Frontal cortex (tissue), 4 donors: ENCODE measurements at places on chromosomes 2 and 18. TPM values are rescaled to one million over a fixed set of nuclear protein-coding genes. Genes with fewer than 3 reads are reported as not detected.

DNA sequence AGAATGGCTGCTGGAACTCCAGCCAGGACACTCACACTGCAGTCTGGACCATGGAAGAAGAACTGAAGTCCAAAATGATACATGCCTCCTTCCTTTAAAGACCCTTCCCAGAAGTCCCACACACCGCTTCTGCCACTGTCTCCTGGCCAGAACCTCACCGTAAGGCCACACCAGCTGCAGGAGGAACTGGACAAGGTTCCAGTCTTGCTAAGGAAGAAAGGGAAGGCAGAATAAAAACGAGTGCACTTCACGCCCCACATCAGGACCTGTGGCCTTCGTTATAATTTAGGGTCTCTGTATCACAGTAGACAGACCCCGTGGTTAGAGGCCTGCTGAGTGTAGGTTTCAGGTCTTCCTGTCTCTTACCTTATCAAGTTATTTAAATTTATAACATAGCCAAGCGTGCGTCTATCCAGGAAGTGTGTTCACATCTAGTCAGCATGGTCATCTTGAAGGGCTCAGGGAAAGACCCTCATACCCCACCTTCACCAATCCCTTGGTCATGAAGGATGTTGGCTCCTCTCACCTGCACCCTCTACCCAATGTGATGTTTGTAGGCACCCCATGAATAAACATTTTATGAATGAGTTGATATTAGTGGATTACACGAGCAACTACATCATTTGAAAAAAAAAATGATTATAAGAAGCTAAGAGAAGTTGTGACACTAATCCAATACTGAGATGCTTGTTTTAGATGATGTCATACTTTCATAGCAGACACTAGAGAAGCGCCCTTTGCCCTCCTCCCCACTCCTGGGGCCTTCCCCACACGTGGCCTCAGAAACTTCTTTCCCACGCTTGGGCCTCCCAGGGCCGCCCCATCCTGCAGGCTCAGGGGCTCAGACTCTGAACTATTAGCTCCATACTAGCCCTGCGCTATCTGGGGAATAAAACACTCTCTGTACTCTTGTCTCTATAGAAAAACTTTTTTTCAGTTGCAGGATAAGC lies 157.6 kb downstream of the FAM210A start:
- no peak for DNase-seq

DNA sequence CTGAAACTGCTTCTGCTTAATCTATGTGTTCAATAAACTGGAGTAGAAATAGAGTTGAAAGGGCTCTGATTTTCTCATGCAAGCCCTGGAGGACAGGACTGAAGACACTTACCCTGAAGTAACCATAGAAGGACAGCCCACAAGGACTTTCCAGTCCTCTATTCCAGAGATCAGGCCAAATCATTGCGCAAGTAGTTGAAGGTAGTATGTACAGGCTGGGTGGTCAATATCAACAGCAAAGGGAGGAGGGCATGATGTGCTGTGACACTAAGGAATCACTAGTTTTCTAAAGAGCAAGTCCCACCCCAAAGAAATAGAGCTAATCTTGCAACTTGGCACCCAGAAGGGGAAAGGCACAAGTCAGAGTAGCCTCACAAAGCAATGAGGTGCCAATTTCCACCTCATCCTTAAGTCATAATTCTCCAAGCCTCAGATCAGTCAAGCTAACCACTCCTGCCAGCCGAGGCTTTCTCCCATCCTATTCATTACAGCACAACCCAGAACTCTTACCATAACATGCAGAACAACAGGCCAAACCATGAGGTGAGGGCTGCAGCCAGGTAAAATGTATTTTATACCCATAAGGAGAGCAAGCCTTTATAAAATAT lies 533.5 kb downstream of the TNS1 start:
- DNase-seq: no peak

GRCh38 chr18:58146099-58146498 lies 102.1 kb downstream of the NEDD4L start:
- no peak for DNase-seq

- DNase-seq: no peak
Observed at GRCh38 chr2:238352361-238352760, 32.0 kb downstream of the TRAF3IP1 start.

GRCh38 chr2:10530607-10531239 lies 82.6 kb upstream of the ODC1 start:
- no peak for DNase-seq

The CNDP1 gene
- total RNA-seq: under 0.01 TPM

DNA sequence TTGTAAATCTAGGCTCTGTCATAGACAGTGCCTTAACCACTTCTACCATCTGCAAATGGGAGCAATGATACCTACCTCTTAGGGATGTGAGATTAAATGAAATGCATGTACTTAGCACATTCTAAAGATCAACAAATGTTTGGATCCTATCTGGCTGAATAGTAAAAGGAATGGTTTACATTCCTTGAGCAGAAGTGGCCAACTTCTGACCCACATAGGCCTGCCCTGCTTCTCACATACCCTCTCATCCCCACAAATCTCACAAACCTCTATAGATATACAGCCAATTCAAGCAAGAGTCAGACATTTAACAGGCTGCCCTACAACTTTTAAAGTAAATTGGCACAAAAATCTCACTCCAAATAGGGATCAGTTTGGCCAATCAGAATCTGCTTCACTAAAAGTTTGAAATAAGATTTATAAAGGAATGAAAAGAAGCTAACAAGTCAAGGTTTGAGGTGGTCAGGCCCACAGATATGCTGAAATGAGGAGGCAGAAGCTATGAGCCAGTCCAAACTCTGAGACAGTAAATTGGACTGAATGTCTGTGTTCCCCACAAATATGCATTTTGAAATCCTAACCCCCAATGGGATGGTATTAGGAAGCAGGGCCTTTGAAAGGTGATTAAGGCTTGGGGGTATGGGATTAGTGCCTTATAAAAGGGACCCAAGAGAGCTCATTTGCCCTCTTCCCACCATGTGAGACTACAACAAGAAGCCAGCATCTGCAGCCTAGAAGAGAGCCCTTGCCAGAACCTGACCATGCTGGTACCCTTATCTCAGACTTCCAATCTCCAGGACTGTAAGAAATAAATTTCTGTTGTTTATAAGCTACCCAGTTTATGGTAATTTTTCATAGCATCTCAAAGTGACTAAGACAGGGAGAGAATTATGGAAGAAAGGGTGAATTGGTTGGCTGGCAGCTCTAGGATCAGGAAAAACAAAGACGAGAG lies 227.8 kb upstream of the RBMS1 start:
- DNase-seq: no peak

- DNase-seq: no peak
Observed at GRCh38 chr2:63692002-63692606, 103.3 kb downstream of the MDH1 start.

GRCh38 chr18:64650068-64650467 lies 501.2 kb upstream of the LINC00305 start:
- DNase-seq: no peak

GRCh38 chr18:62512996-62513395 lies 9.8 kb upstream of the ZCCHC2 start:
- DNase-seq: no peak

DNA sequence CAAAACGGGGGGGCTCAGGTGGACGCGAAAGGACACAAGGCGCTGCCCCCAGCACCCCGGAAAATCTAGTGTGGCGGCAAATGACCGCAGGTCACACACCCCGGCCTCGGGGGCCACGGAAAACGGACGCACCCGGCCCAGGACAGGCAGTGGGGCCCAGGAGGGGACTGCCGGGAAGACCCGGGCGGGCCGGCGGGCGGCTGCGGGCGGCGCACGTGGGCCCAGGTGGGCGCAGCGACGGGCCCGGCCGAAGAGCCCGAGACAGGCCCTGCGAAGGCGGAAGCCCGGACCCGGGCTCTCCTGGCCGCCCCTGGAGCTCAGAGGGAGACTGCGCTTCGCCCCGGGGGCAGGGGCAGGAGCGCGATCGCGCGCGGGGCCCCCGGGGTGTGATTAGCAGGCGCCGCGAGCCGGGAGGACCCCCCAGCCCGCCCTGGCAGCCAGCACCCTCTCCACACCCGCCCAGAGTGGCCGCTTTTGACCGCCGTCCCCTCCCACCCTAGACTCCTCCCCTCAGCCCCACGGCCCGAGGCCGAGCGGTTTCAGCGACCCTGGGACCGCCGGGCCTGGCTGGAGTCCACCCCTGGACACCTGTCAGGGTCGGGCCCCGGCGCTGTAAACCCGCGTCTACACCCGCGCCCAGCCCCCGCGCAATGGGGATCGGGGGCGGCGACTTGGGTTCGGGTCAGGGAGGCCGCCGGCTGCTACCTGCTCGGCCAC lies 773 bp downstream of the MBP start:
- DNase-seq: no peak

GRCh38 chr2:26801328-26801727 lies 15.5 kb downstream of the CENPA start:
- DNase-seq: no peak

DNA sequence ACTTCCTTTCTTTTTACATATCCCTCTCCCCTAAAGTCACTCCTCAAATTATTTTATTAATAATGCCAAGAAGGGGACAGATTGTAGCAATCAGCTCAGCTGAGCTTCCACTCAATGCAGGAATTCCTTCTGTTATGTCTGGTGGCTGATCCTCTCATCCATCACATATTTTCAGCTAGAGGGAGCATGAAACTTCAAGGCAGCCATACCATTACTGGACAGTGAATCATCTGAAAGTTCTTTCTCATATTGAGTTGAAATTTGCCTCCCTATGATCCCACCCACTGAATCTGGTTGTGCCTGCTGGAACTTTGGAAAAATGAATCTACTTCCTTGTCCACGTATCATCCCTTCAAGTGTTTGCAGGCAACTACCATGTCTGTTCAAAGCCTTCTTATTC lies 11.2 kb downstream of the ZNF385B start:
- no peak for DNase-seq

The TGFA gene
- total RNA-seq: 14.3 TPM

DNA sequence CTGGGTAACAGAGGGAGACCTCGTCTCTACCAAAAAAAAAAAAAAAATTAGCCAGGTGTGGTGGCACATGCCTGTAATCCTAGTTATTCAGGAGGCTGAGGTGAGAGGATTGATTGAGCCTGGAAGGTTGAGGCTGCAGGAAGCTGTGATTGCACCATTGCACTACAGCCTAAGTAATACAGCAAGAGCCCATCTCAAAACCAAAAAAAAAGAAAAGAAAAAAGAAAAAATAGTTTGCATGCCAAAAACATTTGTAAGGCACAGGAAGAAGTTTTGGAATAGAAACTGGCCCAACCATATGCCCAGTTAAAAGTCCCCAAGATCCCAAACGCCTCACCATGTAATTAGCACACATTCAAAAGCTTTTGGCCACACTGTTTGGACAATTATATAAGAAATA lies 13.4 kb upstream of the ACOXL start:
- DNase-seq: no peak

The NEU4 gene
- total RNA-seq: 1.6 TPM

The TCF23 gene
- not detected for total RNA-seq

- DNase-seq: no peak
Observed at GRCh38 chr2:47401789-47402554, 984 bp upstream of the MSH2 start.

DNA sequence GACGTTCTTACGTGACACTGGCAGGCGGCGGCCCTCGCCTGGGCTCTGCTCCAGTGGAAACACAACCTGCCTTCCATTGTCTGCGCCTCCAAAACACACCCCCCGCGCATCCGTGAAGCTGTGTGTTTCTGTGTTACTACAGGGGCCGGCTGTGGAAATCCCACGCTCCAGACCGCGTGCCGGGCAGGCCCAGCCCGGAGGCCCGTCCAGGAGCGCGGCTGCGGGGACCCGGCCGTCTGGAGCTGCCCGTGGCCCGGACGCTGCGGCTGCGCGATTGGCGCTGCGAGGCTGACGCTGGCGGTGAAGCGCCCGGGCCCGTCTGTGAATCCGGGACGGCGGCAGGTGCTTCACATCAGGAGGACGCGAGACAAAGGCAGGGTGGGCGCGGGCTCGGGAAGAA lies 670.3 kb upstream of the SALL3 start:
- DNase-seq: no peak

The DNAJC5G gene
- total RNA-seq: not detected

The THOC1 gene
- 65.6 TPM for total RNA-seq

The POTEI gene
- total RNA-seq: under 0.01 TPM

- DNase-seq: no peak
Observed at GRCh38 chr2:18282026-18282425, 278.4 kb downstream of the RDH14 start.

The HRH4 gene
- not detected for total RNA-seq
